Activated T-cell treated with anti-CD3 and anti-CD28 coated beads, Interleukin-2, amount 50 U/mL, for 72 hours (primary cell): ENCODE measurements at places on chromosomes 3 and 15. TPM values are rescaled to one million over a fixed set of nuclear protein-coding genes. Genes with fewer than 3 reads are reported as not detected.

DNA sequence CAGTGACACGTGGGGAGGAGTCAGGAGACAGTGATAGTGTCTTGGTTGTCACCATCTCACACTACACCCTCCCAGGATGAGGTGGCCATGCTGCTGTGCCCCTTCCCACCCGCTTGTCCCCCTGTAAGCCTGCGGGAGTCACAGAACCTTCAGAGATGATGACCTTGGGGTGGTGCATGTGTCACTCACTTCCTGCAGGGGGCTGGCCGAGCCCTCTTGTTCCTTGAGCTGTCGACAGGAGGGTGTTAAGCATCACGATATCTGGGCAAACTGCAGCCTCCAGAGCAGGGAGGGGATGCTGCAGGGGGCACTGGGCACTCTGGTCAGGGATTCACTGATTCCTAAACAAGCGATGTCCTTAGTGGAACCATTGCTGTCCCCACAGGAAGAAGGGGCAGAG, 27.7 kb downstream of the FAH start:
- DNase-seq = no peak
- H3K4me3 ChIP-seq = no peak overlapping the region
- no peaks in the 10 kb centered on the region for H3K27me3 ChIP-seq
- no peaks in the 10 kb centered on the region for H3K4me1 ChIP-seq
- H3K36me3 ChIP-seq = peaks cover 23% of the 10 kb centered on the region

LRRC15 gene
- not detected for total RNA-seq

PGBD4 gene
- 5.1 TPM for total RNA-seq

SLC28A2 gene
- total RNA-seq = not detected

LINGO1 gene
- 0.17 TPM for total RNA-seq

CYP8B1 gene
- not detected for total RNA-seq

- H3K4me3 ChIP-seq = no peak overlapping the region
- H3K36me3 ChIP-seq = no peaks in the 10 kb centered on the region
- H3K27me3 ChIP-seq = peaks cover 13% of the 10 kb centered on the region
- no peaks in the 10 kb centered on the region for H3K4me1 ChIP-seq
- no peak overlapping the region for H3K27ac ChIP-seq
Observed at GRCh38 chr15:92277776-92278175, 115.9 kb upstream of the ST8SIA2 start.

DNA sequence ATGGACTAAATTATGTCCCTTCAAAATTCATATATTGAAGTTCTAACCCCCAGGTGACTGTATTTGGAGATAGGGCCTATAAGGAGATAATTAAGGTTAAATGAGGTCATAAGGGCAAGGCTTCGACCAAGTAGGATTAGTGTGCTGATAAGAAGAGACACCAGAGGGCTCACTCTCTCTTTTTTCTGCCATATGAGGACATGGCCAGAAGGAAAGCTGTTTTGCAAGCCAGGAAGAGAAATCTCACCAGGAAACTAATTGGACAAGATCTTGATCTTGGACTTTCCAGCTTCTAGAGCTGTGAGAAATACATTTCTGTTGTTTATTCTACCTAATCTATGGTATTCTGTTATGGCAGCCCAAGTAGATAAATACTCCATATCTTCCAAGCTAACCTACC, 503.6 kb upstream of the NAALADL2 start:
- H3K27ac ChIP-seq = no peak overlapping the region
- no peaks in the 10 kb centered on the region for H3K4me1 ChIP-seq
- DNase-seq = no peak
- no peaks in the 10 kb centered on the region for H3K27me3 ChIP-seq

FEZF2 gene
- total RNA-seq = not detected

DNA sequence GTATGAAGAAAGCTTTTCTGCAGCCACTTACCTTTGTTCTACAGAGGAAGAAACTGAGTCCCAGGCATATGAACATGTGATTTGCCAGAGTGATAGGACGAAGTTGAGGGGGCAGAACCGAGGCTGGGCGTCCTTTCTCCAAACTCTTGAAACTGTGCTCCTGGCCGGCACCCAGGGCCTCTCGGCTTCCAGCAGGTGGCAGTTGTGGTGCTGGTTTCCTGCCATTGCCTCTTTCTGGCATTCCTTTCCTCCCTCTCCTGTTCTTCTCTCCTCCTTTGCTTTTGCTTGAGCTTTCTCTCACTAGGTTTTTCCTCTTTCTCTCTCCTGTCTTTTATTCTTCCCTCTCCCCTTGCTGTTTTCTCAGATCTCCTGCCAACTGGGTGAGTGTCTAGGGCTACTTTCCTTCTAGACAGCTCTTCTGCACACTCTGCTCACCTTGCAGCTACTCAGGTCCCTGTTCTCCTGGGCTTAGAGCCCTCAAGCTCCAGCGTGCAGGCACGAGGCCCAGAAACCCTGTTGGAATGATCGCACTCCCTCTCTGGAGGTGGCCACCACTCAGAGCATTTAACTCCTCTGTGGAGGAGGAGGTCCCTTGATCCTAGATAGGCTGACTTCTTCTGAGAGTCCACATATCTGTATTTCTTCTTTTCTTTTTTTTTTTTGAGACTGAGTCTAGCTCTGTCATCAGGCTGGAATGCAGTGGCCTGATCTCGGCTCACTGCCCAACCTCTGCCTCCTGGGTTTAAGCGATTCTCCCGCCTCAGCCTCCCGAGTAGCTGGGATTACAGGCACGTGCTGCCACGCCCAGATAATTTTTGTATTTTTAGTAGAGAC, 26.2 kb downstream of the TRAK1 start:
- peaks cover 13% of the 10 kb centered on the region for H3K4me1 ChIP-seq
- no peak for DNase-seq
- no peaks in the 10 kb centered on the region for H3K36me3 ChIP-seq

TRH gene
- not detected for total RNA-seq

DNA sequence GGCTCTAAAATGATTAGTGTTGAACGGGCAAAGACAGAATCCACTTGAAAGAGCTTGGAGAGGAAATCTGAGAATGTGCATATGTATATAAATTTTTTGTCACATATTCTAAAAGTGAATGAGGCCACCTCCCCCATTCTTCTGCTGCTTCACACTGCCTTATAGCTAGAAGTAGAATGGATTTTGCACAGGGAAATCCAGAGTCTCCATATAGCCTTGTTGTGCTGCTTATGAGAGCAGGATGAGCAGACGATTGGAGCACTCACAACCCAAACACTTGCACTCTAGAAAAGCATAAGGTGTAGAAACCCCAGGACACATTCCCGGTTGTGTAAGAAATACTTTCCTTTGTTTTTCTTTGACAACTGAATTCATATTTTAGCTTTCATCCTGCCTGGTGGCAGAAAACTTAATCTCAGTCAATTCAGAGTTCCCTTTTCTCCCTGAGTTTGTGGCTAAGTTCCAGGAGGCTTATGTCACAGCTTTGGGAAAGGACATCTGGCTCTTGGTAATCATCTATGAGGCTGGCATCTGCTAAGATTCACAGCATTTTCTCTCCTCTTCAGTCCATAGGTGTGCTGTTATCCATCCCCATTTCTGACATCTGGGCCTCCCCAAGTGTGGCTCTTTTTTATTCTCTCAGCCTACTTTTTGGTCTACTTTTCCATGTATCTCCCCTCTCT, 188.4 kb upstream of the PFN2 start:
- no peak for DNase-seq
- H3K4me1 ChIP-seq = no peaks in the 10 kb centered on the region
- H3K4me3 ChIP-seq = no peak overlapping the region
- no peaks in the 10 kb centered on the region for H3K36me3 ChIP-seq

DNA sequence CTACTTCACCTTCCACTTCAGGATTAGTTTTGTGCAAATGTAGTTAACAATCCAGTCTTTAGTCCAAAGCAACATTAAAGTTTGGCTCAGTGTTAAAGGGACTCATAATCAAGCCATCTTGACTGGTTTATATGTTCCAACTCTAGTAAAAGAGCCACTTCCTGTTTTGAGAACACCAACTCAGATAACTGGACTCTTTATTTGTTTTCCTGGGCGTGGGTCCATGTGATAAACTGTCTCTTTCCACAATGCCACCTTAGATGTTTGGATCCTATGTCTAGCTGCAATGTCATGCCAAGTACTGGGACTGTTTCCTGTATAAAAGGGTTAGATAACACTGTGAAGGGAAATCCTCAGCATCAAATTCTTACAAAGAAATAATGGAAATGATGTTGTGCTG, 545.0 kb downstream of the PYDC2 start:
- H3K4me1 ChIP-seq = no peaks in the 10 kb centered on the region
- DNase-seq = no peak
- H3K36me3 ChIP-seq = no peaks in the 10 kb centered on the region
- H3K27ac ChIP-seq = no peak overlapping the region

SSUH2 gene
- 0.49 TPM for total RNA-seq

GRCh38 chr3:194984066-194984465, 286.9 kb downstream of the XXYLT1 start:
- H3K4me3 ChIP-seq = no peak overlapping the region
- peaks cover 15% of the 10 kb centered on the region for H3K27me3 ChIP-seq
- H3K27ac ChIP-seq = no peak overlapping the region
- H3K36me3 ChIP-seq = no peaks in the 10 kb centered on the region

CRABP1 gene
- total RNA-seq = 0.65 TPM

RTP1 gene
- total RNA-seq = not detected

DNA sequence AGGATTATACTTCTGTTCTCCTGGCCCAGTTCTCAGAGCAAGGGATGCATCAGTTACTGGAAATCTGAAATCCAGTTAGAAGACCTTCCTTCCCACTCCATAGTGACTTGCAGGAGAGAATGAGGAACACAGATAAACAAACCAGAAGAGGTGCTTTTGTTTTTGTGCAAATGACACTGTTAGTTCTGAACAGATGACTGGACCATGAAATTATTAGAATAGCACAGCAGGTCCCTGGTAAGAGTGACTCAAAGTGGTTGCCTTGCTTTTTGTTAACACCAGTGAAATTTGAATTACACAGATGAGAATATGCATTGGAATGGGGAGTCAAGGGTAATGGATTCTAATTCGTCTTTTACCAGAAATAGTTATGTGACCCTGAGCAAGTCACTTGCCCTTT, 30.4 kb upstream of the LRIG1 start:
- H3K27me3 ChIP-seq = peaks cover 1% of the 10 kb centered on the region
- DNase-seq = no peak
- H3K4me3 ChIP-seq = no peak overlapping the region
- H3K36me3 ChIP-seq = no peaks in the 10 kb centered on the region

FSIP1 gene
- 0.58 TPM for total RNA-seq

PLSCR2 gene
- 0.34 TPM for total RNA-seq

GRCh38 chr3:30180310-30181177, 425.9 kb upstream of the TGFBR2 start:
- H3K4me3 ChIP-seq = no peak overlapping the region
- no peaks in the 10 kb centered on the region for H3K36me3 ChIP-seq
- H3K27me3 ChIP-seq = no peaks in the 10 kb centered on the region
- no peaks in the 10 kb centered on the region for H3K4me1 ChIP-seq

- no peaks in the 10 kb centered on the region for H3K36me3 ChIP-seq
- no peaks in the 10 kb centered on the region for H3K4me1 ChIP-seq
- no peaks in the 10 kb centered on the region for H3K27me3 ChIP-seq
- DNase-seq = no peak
- no peak overlapping the region for H3K27ac ChIP-seq
- H3K4me3 ChIP-seq = no peak overlapping the region
Observed at GRCh38 chr15:36905908-36906307, 194.4 kb downstream of the MEIS2 start.
